ENCODE measurements at places on chromosomes 2 and 18.

DNA sequence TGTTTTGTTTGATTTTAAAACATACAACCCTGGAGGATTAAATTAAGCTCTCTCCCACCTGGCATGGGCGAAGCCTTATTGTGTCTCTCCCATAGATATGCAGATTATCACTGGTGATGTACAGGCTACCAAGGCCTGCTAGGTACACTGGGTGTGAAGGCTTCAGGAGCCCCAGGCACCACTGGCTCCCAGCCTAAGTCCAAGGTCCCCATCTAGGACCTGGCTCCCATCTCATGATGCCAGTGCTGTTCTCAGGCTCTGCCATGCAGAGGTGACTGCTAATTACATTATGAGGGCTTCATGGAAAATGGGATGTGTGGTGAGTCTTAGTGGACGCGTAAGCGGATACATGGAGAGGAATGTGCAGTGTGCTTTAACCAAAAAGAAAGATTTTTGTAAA is 201.2 kb upstream of the KLHL29 start:
- DNase-seq: no peak

DNA sequence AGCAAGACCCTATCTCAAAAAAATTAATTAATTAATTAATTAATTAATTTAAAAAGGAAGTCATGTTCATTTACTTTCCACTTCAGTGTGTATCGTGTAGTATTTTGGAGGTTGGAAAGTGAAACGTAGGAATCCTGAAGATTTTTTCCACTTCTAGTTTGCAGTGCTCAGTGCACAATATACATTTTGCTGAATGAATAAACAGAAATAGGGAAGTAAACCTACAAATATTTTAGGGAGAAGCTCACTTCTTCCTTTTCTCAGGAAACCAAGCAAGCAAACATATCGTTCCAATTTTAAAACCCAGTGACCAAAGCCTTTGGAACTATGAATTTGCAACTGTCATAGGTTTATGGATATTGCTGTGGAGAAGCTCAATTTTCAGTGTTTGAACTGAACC is 27.8 kb downstream of the SLC14A1 start:
- no peak for DNase-seq

GRCh38 chr2:68359889-68360288 is 5.2 kb upstream of the PLEK start:
- no peak for DNase-seq

DNA sequence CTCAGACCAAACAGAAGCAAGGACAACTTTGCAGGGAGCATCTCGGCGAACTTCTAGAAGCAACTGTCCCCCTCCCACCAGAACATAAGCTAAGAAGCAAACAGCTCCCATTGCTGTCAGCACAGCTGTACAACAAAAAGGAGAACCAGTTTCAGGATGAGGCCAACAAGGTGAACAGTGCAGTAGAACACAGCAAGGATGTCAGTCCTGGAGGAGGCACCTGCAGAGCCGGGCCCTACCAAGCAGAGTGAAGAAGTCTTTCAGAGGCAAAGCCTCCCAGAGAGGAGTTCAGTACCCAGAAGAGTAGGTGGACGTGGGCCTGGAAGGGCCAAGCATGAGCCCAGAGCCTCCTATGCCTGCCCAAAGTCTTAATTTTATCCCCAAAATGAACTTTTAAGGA is 1.0 kb downstream of the PASK start:
- no peak for DNase-seq

GRCh38 chr18:70382017-70382416 is 93.2 kb downstream of the SOCS6 start:
- no peak for DNase-seq

DNA sequence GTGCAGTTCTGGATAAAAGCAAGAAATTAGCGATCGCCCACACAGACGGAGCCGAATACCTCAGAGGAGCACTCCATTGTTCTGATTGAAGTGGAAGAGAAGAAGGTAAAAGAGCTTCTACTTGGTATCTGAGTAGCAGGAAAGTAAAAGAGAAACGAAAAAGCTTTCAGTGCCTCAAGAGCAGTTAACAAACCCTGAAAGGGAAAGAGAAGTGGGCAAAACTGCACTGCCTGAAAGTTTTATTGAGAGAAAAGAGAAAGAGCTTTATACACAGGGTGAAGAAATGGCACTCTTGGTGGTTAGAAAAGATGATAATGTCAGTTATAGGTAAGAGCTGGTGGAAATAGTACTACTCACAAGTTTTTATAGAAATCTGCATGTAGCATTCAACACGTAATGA is 192.8 kb downstream of the CDCA7 start:
- no peak for DNase-seq

- DNase-seq: no peak
These were observed 77.6 kb downstream of the SPRED2 start for GRCh38 chr2:65354773-65355172.

DNA sequence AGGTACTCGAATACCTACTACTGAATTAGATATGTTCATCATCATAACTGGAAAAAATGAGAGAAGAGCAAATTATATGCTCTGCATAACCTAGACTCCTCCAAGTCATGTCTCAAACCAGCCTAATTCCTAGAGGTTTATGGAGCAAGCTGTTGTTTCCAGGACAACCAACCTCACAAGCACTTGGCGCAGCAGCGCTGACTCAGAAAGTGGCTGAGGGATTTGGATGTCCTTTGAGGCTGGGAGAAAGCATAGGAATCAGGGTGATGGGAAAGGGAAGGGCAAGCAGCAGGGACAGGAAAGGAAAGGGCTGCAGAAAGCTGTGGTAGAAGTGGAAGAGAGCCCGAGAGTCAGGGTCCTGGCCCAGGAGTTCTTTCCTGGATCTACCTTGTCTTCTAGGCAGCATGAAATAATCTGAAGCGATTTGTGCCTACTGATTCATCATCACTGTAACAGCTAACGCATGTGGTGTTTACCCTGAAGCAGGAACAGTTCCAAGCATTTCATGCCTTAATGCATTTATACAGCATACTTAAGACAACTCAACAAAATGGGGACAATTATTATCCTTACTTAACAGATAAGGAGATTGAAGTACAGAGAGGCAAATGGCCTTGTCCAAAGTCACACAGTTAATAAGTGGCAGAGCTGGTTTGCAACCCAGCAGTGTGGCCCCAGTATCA is 3.7 kb downstream of the PLEK start:
- no peak for DNase-seq

GRCh38 chr18:74519320-74520095 is 14.8 kb upstream of the CNDP1 start:
- no peak for DNase-seq

GRCh38 chr2:224016963-224017362 is 22.1 kb downstream of the SERPINE2 start:
- no peak for DNase-seq

- DNase-seq: no peak
These were observed 29.2 kb upstream of the TNP1 start for GRCh38 chr2:216888887-216889622.

- DNase-seq: no peak
These were observed at the start of gene KIF1A for GRCh38 chr2:240819858-240820606. Gene KIF1A (minus strand): TSS chr2:240820219. CDS start chr2:240797752, 22,467 bp downstream.

DNA sequence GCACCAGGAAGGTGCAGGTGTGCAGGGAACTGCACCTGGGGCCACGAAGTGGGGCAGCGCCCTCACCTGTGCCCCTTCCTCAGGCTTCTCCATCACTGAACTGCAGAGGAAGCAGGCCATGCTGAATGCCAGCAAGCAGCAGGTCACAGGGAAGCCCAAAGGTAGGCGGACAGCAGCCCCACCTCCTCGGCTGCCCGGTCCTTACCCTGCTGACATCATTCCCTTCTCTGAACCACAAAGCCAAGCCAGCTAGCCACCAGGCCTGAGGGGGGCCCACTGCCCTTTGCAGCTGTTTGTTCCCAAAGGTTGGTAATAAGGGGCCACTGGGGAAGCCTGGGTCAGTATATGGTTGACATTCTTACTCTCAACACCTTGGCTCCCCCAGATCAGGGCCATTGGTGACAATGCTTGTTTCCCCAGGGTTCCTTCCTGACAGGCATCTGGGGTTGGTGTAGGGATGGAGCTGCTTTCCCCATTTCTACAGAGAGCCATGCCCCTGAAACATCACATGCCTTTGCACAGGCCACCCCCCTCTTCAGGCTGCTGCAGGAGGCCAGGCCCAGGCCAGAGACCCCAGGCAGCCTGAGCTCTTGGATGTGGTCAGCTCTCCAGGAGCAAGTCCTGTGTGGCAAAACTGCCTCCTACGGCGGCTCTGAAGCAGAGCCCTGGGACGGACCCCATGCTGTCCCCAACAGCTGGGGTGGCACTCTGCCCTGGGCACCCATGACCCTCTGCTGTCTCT is 47.8 kb downstream of the FAM168B start:
- no peak for DNase-seq

GRCh38 chr2:104340879-104341828 is 512.8 kb upstream of the POU3F3 start:
- DNase-seq: no peak

GRCh38 chr2:68824831-68825230 is 46.4 kb downstream of the BMP10 start:
- DNase-seq: no peak

Measured in stimulated activated CD4-positive, alpha-beta T cell treated with anti-CD3 and anti-CD28 coated beads, TNF-alpha, amount 100 ng/mL, for 4 hours (primary cell).